Fibroblast of upper back skin (primary cell): ENCODE measurements at places on chromosomes 4 and X.

DNA sequence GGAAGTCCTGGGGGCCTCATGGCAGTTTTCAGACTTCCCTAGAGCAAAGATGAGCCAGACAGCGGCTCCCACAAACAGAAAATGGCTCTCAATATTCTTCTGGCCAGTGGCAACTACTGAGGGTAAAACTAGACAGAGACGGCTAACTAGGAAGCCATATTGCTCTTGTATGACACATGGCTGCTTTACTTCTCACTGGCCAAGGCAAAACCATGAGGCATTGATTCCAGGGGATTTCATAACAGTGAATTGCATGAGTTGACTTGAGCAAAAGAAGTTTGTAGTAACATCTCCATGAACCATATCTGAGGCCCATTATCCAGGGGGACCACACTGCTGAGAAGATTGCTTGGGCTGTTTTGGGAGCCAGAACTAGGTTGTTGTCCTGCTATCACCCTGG is 13.7 kb upstream of the TLR8 start:
- DNase-seq: no peak

DNA sequence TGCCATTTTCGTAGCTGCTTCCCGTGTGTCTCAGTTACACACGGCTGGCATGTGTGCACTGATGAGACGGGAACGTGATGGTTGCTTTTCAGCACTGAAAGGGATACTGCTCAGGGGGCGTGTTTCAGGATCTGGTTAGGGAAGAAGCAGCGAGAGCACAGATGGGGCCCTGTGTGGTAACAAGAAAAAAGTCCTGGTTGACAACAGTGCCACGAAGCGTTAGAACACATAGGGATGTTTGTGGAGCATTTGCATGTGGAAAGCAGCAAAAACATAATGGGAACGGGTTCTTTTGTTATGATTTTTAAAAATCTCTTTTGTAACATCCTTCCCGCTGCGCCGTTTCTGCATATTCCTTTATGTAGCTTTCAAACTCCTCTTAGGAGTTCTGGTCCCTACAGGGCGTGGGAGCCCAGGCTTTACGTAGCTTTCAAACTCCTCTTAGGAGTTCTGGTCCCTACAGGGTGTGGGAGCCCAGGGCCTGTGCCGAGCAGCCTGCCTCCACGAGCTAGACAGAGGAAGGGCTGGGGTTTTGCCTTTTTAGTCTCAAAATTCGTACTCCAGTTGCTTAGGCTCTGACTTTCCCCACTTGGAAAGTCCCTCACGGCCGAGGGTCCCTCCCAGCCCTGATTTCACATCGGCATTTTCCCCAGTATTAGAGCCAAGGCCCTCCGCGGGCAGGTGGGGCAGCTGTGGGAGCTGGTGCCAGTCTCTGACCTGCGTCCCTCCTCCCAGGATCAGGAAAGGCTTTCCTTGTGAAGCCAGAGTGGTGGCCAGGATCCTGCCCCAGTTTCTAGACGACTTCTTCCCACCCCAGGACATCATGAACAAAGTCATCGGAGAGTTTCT is 11.0 kb upstream of the MSANTD1 start:
- no peak for DNase-seq

GRCh38 chr4:154088741-154089140 is 299.9 kb upstream of the SFRP2 start:
- no peak for DNase-seq

- DNase-seq: no peak
Measured at GRCh38 chr4:13547485-13548041, 3.3 kb upstream of the NKX3-2 start.

DNA sequence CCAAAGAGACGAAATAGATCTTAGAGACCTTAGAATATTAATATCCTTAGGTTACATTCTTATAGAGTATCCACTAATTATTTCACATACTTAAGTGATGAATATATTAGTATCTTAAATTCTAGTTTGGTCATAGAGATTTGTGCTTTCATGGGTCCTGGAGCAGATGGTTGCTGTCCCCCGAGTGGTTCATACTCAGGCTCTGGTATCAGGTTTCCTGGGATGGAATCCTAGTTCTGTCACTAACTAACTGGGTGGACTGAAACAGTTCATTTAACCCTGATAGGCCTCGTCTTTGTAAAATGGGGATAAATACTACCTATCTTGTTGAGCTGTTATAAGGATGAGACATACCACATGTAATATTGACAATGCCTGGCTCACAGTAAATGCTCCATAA is 264.6 kb downstream of the TENM3 start:
- DNase-seq: peak; percentile 17

DNA sequence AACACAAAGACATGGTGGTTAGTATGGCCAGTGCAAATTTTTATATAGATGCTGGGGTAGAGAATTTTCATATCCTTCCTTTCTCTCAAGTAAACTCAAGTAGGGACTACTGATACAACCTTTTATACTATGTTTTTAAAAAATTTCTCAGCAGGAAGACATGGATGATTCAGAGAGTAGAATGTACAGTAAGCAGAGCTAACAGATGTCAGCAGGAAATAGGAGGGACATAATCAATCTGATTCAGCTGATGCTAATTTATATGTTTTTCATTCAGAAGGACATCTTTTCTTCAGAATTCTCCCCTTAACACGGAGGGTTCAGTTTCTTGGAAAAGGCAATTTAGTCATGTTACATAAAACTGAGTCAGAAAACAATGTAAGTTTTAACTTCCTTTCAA is 95.4 kb downstream of the GRIA2 start:
- DNase-seq: peak; percentile 27

DNA sequence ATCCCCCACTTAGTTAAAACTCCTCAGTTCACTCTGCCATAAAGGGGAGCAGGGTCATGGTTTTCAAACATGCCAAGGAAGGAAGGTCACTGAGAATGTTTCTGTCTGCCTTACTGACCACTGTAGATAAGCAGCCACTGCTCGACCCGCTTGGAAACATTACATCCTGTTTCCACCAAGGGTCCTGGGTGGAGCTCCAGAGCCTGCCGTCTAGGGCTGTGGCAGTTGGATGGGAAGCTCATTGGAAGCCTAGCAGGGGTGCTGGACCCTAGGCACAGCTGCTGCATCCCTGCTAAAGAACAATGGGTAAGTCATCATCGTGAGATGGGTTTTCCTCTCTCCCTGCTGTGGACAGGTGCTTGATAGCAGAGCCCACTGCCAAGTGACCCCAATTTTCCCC is 76.0 kb upstream of the SRD5A3 start:
- DNase-seq: no peak
